ENCODE measurements at places on chromosomes 1 and 21. TPM values are rescaled to one million over a fixed set of nuclear protein-coding genes. Genes with fewer than 3 reads are reported as not detected.

DNA sequence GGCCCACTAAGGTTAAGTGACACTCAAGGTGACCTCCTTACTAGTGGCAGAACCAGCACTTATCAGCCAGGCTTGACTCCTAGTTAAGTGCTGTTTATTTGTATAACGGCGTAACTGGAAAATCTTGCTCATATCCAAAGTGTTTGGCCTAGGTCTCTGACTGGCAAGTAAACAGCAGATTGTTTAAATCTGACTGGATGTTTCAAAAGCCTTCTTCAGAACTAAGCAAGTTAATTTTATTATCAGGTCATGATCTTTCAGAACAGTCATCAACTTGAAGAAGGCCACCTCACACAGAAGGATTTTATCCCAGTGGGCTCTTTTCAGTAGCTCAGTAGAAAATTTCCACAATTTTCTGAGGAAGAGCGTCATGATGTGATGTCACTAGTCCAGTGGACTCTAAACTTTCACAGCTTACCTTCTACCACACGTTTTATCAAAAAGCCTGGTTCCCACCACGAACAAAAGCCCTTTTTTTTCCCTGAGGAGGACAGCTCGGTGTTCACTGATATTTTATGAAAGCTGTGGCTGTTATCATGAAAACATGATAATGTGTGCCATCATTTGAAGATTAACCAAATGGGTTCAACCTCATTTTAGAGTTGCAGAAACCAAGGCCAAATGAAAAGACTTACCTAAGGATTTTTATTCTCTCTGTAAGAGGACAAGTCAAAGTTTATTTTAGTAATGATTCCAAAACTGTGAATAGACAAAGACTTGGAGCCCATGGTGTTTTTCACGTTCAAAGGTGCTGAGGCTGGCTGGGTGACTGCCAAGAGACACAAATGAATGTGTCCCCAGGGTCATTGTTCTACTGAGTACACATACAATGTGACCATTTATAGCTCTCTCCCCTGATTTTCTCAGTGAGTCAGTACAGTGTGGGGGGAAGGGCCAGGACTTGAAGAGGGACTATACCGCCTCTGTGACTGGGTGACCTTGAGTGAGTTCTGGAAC lies 9.1 kb downstream of the SGIP1 start:
- ATAC-seq = no peak

DNA sequence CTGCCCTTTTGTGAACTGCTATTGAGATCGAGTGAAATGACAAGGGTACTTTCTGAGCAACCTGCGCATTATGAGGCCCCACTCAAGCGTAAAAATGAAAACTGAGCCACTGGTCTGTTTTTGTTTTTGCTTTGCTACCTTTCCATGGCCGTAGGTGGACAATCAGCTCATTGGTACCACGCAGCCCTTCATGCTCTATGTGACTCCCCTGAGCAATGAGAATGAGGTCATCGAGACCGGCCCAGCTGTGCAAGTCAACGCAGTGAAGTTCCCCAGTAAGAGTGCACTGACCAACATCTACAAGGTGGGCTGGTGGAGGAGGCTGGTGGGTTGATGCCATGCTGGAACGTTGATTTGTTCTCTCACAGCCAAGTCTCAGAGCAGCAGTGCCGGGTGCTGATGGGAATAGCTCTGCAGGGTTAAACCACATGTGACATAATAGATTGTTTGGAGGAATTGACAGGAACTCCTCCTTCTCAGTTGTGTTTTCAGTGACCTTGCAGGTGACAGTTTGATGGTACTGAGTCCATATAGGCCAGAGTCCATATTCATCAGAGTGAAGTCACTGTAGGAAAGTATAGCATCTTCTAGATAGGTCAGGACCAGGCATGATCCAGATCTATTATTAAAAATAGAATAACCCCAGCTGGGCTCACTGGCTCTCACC lies 170.3 kb downstream of the VPS13D start:
- ATAC-seq = no peak

DNA sequence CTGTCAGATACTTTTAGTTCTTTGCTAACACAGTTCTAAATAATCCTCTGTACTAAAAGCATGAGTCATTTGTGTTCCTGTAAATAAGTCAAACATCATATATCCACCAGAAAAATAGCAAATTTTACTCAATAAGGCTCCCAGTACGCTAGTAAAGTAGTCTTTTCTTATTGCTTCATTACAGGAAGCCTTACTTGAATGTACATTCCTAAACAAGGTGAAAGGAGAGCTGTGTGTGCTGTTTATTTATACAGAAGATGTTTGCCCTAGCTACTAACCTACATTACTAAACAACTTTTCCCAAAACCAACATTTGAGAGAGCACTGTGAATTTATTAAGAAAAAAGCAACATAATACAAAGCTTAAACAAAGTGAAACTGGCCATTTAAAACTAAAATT lies 52.0 kb downstream of the ZNHIT6 start:
- ATAC-seq = no peak

DNA sequence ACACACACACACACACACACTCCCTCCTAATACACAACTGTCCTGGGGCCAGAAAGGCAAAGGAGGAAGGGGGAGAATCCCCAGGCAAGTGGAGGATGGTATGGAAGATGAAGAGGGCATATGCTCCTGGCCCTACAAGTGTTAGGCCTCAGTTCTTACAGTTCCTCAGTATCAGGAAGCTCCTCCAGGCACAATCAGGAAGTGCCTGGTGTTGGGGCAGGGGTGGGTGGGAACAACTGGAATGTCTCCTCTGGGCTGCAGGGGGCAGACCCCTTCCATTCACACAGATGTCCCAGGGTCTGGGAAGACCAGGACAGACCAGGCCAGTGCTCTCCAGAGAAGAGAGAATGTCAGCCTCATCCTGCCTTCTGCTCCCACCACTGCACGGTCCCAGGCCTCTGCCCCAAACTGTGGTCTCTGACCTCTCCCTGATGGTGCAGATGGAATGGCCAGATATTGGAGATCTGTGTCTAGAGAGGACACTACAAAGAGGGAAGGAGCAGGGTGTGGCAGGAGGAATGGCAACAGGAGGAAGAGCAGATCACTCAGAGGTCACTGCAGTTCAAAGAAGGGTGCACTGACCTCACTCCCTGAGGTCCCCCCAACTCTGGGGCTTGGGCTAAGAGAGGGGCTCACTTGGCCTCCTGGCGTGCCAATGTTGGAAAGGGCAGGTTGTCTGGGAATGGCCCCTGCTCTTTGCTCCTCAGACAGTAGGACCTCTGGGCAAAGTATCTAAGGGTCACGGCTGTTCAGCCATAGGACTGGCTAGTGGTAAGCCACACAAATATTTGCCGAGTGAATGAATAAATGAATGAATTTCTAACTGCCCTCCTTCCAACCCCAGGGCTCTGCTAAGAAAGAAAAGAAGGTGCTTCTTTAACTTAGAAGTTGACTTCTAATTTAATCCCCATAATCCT lies 2.5 kb upstream of the DENND2D start:
- ATAC-seq = no peak

The SOD1 gene
- total RNA-seq = 148 TPM

Data from activated T-helper 17 cell treated with anti-CD3 and anti-CD28 coated beads, Interleukin-2, amount 50 U/mL, for 72 hours (primary cell).